ENCODE measurements at places on chromosomes 2 and 18. TPM values are rescaled to one million over a fixed set of nuclear protein-coding genes. Genes with fewer than 3 reads are reported as not detected.

Gene SDC1
- total RNA-seq = 44.7 TPM

Gene ACVR1C
- 0.50 TPM for total RNA-seq

Gene SPC25
- 31.9 TPM for total RNA-seq

Gene PSMD1
- 129 TPM for total RNA-seq

Gene RMDN2
- 2.4 TPM for total RNA-seq

Gene IL36A
- total RNA-seq = not detected

Gene TACR1
- total RNA-seq = 0.14 TPM

Gene SERTAD2
- 6.9 TPM for total RNA-seq

Gene CCDC102B
- 11.0 TPM for total RNA-seq

Gene ALPI
- total RNA-seq = not detected

Gene CFAP221
- total RNA-seq = not detected

- DNase-seq = no peak
Measured at GRCh38 chr18:50399582-50399981, 24.7 kb downstream of the SKA1 start.

- DNase-seq = peak; percentile 14
Measured at GRCh38 chr2:210503001-210503623, 26.6 kb upstream of the LANCL1 start.

- DNase-seq = no peak
Measured at GRCh38 chr2:207897541-207898353, 127.6 kb downstream of the PLEKHM3 start.

- DNase-seq = no peak
Measured at GRCh38 chr2:112692918-112693317, 27.9 kb upstream of the NT5DC4 start.

DNA sequence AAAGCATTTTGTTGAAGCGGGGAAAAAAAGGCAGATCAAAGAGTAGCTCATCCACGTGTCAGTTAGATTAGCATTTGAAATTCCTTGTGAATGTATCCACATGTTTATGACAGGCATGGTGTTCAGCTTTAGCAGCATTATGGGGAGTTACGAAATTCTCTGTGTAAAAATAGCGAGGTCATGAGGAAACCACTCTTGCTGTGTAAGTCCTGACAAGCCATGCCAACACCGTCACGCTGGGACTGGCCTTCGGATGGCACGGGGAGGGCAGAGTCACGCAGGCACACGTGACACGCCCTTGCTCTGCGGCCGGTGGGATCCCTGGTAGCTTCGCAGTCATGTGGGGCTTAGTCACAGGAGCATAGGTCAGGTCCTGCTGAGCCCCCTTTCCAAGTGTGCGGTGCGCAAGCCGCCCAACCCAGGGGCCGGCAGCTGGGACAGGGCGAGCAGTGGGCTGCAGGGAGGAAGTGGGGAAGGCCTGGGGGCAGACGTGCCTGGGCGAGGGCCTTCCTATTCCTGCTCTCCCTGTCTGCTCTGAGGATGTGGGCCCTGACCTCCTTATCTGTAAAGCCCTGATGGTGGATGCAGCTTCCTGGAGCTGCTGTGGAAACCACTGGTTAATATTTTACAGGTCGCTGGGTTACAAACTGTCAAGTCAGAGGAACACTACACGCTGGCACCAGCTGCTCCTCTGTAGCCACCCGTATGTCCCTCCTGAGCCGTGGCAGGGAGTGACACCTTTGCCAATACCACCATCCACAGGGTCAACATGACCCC lies 18.0 kb downstream of the MBP start:
- DNase-seq = peak; percentile 98

GRCh38 chr2:108855194-108855593 lies 68.6 kb downstream of the CCDC138 start:
- DNase-seq = peak; percentile 23

DNA sequence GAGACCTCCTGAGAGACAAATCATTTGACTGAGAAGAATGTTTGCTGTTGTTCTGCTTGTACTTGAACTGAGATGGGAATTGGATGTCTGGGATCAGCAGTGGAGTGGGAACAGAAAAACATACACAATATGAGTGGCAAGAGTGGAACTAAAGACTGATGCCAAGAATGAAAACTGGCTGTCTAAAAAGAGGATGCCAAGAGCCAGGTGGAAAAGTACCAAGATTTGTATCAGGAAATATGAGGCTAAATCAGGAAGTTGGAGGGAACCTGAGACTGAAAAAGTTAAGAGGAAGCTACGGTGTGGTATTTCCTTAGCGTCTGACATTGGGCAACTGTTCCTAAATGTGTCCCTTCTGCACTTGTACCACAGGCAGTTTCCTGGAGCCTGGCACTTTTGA lies 440.9 kb upstream of the CELF4 start:
- DNase-seq = no peak

DNA sequence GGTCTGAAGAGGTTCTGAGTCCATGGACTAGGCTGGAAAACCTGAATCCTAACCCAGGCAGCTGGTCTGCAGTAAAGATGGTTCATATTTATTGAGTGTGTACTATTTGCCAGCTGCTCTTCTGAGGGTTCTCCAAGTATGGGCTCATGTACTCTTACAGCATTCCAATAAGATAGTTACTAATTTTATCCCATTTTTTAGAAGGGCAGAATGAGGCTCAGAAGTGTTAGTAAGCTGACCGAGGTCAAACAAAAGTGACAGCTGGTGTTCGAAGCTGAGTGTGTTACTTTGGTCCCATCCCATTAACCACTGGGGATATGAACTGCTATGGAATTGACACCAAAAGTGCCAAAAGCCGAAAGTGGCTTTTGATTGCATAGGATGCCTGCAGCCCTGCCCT lies 76.9 kb downstream of the CABLES1 start:
- no peak for DNase-seq

- DNase-seq = no peak
Measured at GRCh38 chr2:71640489-71640888, 187.1 kb downstream of the DYSF start.

- peak; percentile 75 for DNase-seq
Measured at GRCh38 chr18:12639990-12640880, 17.7 kb downstream of the SPIRE1 start.

DNA sequence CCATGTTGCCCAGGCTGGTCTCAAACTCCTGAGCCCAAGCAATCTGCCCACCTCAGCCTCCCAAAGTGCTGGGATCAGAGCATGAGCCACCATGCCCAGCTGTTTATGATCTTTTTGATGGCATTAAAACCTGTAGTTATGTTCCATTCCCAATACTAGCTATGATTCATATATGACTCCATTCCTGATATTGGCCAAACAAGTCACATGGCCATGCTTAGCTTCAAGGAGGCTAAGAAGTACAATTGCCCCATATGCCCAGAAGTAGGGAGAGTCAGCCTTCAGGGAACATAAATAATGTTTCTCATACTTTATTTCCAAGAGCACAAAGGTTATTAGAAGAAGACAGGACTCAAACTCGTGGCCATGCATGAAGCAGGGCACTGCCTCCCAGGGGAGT lies 132.4 kb upstream of the RAB6C start:
- no peak for DNase-seq

DNA sequence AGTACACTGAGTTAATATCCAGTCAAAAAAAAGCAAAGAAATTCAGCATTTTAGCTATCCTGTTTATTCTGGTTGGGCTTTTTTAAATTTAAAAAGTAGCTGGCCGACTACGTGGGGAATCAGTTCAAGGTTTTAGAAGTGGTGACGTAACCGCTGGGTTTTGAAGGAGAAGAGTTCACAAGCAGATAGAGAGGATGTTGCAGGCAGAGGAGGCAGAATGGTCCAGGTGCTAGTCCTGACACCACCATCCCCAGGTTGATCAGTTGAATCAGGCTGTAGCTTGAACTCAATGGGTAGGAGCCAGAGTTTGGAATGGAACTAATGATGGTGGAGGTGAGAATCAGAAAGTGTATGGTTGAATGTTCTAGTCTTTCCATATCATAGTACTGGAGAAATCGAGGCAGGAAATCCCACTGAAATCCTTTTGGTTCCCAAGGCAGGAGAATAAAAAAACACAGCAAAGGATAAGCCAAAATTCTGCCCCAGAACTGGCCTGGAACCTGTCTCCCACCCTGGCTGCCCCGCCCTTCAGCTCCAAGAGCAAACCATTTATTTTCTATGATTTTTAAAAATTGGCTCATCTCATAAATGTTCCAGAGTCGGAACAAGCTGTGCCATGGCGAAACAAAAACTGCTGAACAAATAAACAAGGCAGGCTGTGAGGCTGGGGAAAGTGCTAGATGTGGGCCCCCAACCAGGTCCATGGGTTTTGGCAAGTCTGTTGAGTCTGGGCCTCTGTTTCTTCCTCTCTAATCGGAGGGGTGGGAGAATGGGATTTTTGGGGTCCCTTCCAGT lies 44.0 kb downstream of the SLC4A1AP start:
- no peak for DNase-seq

- peak; percentile 47 for DNase-seq
Measured at GRCh38 chr2:227822416-227823003, 8.9 kb downstream of the CCL20 start.

DNA sequence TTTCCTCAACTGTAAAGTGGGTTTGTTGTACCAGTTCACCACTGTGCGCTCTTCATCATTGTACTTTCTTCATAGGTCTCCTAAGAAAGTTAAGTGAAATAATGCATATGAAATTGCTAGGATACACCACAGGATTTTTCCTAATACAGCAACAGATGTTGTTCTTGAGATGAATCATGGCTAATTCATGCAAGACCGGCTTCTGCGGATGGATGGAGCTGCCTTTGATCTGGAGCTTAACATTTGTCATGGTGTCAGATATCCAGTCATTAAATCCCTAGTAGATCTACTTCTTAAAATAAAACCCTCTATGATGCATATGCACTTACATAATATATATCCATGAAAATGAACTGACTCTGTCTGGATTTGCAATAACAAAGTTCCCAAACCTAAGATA lies 114.1 kb downstream of the COL6A3 start:
- peak; percentile 69 for DNase-seq

DNA sequence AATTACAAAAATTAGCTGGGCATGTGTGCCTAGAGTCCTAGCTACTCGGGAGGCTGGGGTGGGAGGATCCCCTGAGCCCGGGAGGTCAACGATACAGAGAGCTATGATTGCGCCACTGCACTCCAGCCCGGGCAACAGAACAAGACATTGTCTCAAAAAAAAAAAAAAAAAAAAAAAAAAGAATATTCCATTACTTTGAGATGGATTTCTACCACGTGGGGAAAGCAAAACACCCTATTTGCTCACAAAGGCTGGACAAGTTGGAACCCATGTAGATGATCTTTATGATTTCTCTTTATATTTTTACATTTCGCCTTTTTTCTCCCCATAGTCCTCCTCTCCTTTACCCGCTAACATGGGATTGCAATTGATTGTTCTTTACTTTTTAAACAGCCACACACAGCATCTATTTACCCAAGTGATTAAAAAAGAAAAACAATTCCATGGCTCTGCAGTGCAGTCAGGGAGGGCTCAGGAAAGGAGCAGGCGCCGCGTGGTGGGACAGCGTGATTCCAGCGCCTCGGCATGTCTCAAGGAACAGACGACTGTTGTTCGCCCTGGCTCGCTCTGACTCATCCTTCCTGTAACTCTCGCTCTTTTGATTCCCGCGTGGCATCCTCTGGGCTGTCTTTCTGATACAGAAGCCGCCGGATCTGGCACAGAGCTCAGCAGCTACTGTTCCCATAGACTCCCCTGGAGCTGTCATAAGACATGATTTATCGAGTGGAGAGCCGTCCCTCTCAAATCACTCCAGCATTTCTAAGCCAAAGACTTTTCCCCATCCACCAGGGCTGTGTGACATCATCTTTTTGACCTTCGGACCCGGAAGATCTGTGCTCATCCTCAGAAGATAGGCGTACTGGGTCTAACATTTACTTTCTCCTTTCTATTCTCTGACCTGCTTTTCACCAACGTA lies 230.4 kb upstream of the AGAP1 start:
- peak; percentile 83 for DNase-seq

GRCh38 chr2:119472749-119473148 lies 41.1 kb downstream of the TMEM37 start:
- no peak for DNase-seq

DNA sequence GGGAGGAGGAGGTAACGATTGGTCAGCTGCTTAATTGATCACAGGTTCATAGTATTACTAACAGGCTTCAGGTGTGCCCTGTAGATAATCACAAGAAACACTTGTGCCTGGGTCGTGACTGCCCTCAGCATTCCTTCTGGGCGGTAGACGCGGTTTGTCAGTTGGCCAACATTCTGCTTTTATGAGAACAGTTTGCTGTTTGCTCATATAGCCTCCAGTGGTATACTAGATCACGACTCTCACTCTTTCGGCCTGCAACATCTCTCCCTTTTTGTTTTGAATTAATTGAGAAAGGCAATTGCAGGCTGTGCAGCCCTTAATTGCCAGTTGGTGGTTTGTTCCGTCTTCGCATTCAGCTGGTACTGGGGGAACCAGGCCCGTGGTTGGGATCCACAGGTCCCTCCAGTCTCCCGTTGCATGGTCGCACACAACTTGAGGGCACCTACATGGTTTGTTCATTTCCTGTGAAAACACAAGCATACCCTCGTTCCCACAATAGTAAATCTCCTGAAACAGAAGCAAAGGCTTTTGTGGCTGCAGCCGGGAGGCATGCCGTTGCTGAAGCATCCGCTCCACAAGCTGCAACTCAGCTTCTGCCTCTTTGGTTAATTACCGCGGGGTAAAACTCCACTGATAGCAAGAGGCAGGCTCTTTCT lies 30.3 kb upstream of the GPR17 start:
- DNase-seq = no peak

- no peak for DNase-seq
Measured at GRCh38 chr2:81981585-81981984, 1677.0 kb upstream of the LRRTM1 start.

Measured in H4 (cell line).